ENCODE measurements at places on chromosomes 6 and 20.
A peak's percentile ranks its signal among the peaks of the same experiment; 100 is the strongest.

GRCh38 chr6:18389479-18389878, 2.3 kb downstream of the RNF144B start:
- peak overlapping the region; percentile 89 for H3K4me3 ChIP-seq
- no peaks in the 10 kb centered on the region for H3K27me3 ChIP-seq
- H3K4me1 ChIP-seq: peaks cover 29% of the 10 kb centered on the region
- no peaks in the 10 kb centered on the region for H3K36me3 ChIP-seq
- peak overlapping the region; percentile 64 for H3K27ac ChIP-seq
- DNase-seq: no peak

- no peaks in the 10 kb centered on the region for H3K36me3 ChIP-seq
- H3K27ac ChIP-seq: peak overlapping the region; percentile 81
- DNase-seq: no peak
- peak overlapping the region; percentile 84 for H3K4me3 ChIP-seq
- no peaks in the 10 kb centered on the region for H3K27me3 ChIP-seq
Measured at GRCh38 chr6:108294297-108294726, 542 bp upstream of the AFG1L start.

- DNase-seq: no peak
- no peaks in the 10 kb centered on the region for H3K27me3 ChIP-seq
- no peaks in the 10 kb centered on the region for H3K4me1 ChIP-seq
- H3K4me3 ChIP-seq: no peak overlapping the region
- H3K36me3 ChIP-seq: no peaks in the 10 kb centered on the region
Measured at GRCh38 chr6:22313796-22314195, 17.0 kb upstream of the PRL start.

GRCh38 chr20:23133560-23133998, 47.5 kb upstream of the CD93 start:
- H3K36me3 ChIP-seq: no peaks in the 10 kb centered on the region
- H3K27ac ChIP-seq: no peak overlapping the region
- no peak overlapping the region for H3K4me3 ChIP-seq
- no peaks in the 10 kb centered on the region for H3K27me3 ChIP-seq

GRCh38 chr6:47917811-47918210, 136.0 kb downstream of the OPN5 start:
- no peak overlapping the region for H3K4me3 ChIP-seq
- H3K27me3 ChIP-seq: no peaks in the 10 kb centered on the region
- no peaks in the 10 kb centered on the region for H3K36me3 ChIP-seq
- no peaks in the 10 kb centered on the region for H3K4me1 ChIP-seq
- no peak overlapping the region for H3K27ac ChIP-seq
- no peak for DNase-seq

DNA sequence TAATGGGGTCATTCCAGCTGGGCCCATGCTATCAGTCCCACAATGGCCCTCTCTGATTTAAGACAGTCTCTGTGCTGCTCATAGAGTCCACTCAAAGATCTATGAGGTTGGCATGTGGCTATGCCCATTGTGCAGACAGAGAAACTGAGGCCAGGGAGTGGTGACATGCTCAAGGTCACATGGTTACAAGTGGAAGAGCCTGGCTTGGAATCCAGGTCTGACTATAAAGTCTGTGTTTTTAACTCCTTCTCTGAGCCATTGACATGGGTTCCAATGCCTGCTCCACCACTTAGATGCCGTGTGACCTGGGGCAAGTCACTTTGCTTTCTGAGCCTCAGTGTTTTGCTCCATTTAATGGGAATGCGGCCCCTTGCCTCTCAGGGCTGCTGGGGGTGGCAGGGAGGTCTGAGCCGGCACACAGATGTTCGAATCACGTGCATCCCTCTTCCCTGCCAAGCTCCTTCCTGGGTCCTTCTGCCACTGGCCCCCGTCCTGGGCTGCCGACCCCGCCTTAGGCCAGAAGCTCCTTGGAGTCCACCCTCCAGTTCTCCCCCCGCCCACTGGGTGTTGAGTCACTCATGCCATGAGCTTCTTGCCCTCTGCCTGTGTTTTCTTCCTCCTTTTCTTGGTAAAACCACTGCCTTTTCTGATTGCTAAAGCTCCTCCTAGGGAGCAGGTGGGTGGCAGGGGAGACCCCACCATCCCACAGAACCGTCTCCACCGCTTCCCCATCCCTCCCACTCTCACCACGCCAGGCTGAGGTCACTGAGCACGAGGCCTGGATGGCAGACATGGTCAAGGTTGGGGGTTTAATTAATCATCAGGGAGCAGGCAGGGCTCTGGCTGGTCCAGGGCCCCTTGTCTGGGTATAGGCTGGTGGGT, 35.7 kb downstream of the CEBPB start:
- DNase-seq: peak; percentile 24
- peak overlapping the region; percentile 85 for H3K27ac ChIP-seq
- H3K36me3 ChIP-seq: no peaks in the 10 kb centered on the region
- peaks cover 40% of the 10 kb centered on the region for H3K4me1 ChIP-seq

DNA sequence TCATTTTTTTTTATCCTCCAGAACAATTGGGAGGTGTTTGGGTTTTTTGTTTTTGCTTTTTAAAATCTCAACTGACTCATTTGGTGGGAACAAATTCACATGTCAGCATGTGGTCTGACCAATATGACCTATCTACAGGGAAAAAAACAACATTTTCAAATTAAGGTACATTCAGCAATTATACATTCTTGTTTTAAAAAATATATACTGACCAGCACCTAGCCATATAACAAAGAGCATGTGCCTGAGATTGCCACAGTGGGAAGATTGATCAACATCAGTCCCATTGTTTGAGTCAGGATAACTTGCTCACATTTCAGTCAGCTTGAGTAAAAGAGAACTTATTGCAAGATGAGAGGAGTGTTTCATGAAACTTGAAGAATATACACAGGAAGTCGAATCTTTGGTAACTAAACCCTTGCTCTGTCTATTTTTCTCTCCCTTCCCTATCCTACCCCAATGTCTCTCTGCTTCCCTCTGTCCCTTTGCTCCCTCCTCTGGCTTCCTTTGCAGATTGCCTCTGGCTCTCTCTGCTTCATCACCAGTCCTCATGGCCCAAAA, 163.2 kb upstream of the TAB2 start:
- no peak for DNase-seq
- H3K27me3 ChIP-seq: no peaks in the 10 kb centered on the region
- H3K36me3 ChIP-seq: no peaks in the 10 kb centered on the region
- H3K4me3 ChIP-seq: no peak overlapping the region
- no peaks in the 10 kb centered on the region for H3K4me1 ChIP-seq
- H3K27ac ChIP-seq: no peak overlapping the region

DNA sequence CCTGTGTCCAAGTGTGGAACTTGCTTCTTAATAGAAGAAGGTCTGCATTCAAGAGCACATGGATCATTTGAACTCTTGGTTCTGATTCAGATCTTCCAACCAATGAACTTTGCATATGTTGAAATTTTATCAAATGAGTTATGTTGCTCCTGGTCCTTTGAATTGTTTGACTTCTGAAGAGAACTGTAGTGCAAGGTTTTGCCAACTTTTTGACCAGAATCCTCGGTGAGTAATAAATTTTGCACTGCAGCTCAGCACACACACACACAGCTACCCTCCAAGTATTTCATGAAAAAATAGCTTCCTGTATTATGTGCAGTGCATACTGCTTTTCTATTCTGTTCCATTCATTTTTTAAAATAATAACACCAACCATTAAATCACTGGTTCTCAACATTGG, 67.5 kb downstream of the BFSP1 start:
- H3K27me3 ChIP-seq: peaks cover 3% of the 10 kb centered on the region
- no peaks in the 10 kb centered on the region for H3K4me1 ChIP-seq
- DNase-seq: no peak
- no peak overlapping the region for H3K4me3 ChIP-seq
- H3K36me3 ChIP-seq: no peaks in the 10 kb centered on the region

- H3K27me3 ChIP-seq: no peaks in the 10 kb centered on the region
- DNase-seq: no peak
- H3K4me3 ChIP-seq: no peak overlapping the region
Measured at GRCh38 chr20:1752045-1752444, 94.5 kb upstream of the SIRPG start.

- H3K27me3 ChIP-seq: no peaks in the 10 kb centered on the region
- H3K27ac ChIP-seq: no peak overlapping the region
- H3K4me3 ChIP-seq: no peak overlapping the region
- no peaks in the 10 kb centered on the region for H3K36me3 ChIP-seq
- DNase-seq: no peak
- peaks cover 20% of the 10 kb centered on the region for H3K4me1 ChIP-seq
Measured at GRCh38 chr6:87721311-87721710, 19.3 kb upstream of the AKIRIN2 start.

- no peaks in the 10 kb centered on the region for H3K27me3 ChIP-seq
- H3K4me1 ChIP-seq: peaks cover 50% of the 10 kb centered on the region
- no peak overlapping the region for H3K4me3 ChIP-seq
- DNase-seq: no peak
- H3K36me3 ChIP-seq: no peaks in the 10 kb centered on the region
- peak overlapping the region; percentile 96 for H3K27ac ChIP-seq
Measured at GRCh38 chr6:111600588-111601445, 4.9 kb downstream of the TRAF3IP2 start.

- no peak overlapping the region for H3K27ac ChIP-seq
- no peaks in the 10 kb centered on the region for H3K4me1 ChIP-seq
- no peak for DNase-seq
- no peaks in the 10 kb centered on the region for H3K36me3 ChIP-seq
Measured at GRCh38 chr20:59123678-59124255, 39.9 kb upstream of the ZNF831 start.

GRCh38 chr6:133040094-133040802, 200.9 kb upstream of the EYA4 start:
- H3K4me3 ChIP-seq: no peak overlapping the region
- no peaks in the 10 kb centered on the region for H3K27me3 ChIP-seq
- H3K27ac ChIP-seq: no peak overlapping the region
- H3K36me3 ChIP-seq: no peaks in the 10 kb centered on the region

DNA sequence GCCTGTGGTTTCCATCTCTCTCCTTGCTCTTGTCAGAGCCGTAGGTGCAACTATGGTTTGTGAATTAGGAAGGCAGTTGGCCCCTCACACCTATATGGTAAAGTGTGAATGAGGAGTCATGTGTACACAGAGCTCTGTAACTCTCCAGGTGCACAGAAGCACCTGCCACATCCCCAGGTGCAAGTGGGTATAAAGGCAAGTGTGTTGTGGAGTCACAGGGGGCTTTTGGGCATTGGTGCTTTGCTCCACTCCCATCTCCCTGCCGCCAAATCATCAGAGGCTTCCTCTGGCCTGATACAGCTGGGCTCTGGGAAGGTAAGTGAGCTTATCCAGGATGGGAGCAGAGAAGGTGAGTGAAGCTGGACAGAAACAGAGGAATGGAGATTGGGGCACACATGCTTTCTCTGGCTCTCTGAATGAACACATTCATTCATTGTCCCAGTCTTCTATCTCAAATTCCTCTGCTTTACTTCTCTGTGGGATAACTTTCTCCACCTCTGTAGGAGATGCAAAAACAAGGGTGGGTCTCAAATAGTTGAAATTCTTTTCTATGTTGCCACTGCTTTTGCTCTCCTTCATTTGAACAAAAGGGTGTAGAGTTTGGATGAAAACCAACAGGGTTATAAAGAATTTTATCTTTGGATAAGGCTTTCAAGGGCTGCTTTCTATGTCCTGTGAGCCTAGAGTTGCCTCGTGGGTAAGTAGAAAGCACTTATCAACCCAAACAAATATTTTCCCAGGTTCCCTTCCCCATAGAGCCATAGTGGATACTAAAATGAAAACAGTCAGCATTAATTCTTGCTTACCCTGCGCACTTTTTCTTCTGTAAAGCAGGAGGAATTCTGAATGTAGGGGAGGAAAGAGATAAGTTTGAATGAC, 45.0 kb upstream of the RIPOR2 start:
- no peak overlapping the region for H3K4me3 ChIP-seq
- no peaks in the 10 kb centered on the region for H3K36me3 ChIP-seq
- no peak overlapping the region for H3K27ac ChIP-seq
- DNase-seq: no peak
- no peaks in the 10 kb centered on the region for H3K4me1 ChIP-seq
- no peaks in the 10 kb centered on the region for H3K27me3 ChIP-seq
